ENCODE measurements at places on chromosomes 2 and 18.

- no peak for DNase-seq
Observed at GRCh38 chr2:106708209-106708608, 177.8 kb downstream of the ST6GAL2 start.

GRCh38 chr18:26432651-26433424 is 115.5 kb downstream of the KCTD1 start:
- DNase-seq: no peak

DNA sequence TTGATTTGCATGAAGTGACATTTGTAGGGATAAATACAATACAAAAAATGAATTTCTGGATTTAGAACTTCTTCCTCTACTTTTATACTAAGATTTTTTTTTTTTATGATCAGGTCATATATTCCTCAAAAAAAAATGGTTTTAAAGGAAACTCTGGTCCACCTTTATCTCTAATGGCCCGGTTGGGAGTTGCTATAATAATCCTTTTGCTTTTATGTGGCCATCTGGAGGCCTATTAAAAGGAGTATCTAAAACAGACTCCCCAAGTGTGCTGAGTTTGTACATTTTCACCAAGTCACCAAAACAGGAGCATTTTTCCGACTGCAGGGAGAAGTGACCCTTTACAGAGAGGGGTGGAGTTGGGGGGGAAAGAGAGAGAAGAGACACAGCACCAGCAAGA is 329.2 kb upstream of the FIGN start:
- no peak for DNase-seq

GRCh38 chr18:74040459-74041332 is 106.9 kb downstream of the FBXO15 start:
- no peak for DNase-seq

- DNase-seq: no peak
Observed at GRCh38 chr18:35729991-35730668, 148.6 kb downstream of the GALNT1 start.

DNA sequence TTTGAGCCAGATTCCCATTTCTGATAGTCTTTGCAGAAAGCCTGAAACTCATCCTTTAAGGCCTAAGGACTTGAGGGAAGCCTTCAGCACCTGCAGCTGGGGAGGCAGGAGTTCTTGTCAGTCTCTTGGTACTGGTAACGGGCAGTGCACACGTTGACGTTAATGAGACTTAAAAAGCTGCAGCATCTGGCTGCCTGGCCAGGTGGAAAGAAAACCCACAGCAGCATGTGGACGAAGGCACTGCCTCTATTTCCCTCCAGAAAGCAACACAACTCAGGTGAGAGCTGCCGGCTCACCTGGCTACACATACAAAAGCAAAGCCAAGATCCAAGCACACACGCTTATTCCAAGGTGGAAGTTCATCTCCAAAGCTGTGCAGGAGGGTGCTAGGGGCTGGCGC is 178.8 kb downstream of the ANAPC1 start:
- DNase-seq: no peak

DNA sequence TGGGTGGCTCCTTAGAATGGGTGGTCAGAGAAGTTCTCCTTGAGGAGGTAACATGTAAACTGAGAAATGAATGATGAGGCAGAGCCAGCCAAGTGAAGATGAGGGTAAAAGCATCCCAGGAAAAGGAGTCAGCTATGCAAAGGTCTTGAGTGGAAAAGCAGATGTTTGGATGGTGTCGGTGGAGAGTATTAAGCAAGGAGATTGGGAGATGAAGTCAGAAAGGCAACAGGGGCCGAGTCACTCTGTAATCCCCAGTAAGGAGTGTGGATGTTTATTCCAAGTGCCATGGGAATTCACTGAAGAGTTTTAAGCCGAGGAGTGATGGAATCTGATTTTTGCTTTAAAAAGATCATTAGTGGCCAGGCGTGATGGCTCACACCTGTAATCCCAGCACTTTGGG is 3.4 kb upstream of the STAMBP start:
- DNase-seq: no peak

All from SIG-M5 (cell line).